ENCODE measurements at places on chromosomes 2 and 18.
A peak's percentile ranks its signal among the peaks of the same experiment; 100 is the strongest.

DNA sequence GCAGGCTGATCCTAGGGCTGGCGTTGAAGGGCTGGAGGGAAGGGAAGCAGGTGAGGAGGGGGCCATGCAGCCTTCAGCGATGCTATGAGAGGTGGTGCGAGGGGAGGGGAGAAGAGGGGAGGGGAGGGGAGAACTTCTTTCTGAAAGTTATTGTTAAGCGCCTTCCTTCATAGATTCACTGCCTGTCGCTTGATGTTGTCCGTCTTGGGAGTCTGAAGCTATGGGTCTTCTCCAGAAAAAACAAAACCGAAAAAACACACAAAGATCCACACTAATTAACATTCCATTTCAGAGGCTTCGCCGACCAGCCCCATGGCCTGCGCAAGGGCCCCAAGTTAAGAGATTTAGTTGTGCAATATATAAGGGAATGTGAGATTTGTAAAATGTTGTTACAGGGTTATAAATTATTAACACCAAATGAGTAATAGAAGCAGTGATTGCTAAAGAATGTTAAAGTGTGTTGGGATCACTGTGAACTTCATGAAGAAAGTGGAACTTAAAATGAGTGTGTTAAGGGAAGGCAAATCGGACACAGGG is 758 bp downstream of the CFAP221 start:
- no peak for DNase-seq

DNA sequence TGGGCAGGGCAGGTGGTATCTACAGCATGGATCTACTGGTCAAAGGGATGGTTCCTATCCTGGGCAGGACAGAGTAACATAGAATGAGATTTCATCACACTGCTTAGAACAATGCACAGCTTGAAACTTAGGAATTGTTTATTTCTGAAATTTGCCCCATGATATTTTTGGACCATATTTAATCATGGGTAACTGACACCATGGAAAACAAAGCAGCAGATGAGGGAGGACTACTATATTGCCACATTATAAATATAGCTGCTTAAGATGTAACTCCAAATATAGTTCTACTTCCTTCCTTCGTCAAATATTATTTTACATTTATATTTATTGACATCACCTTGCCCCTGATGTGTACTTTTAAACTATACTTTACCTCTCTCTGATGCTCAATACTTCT is 254.7 kb downstream of the PTPRM start:
- DNase-seq, result no peak

DNA sequence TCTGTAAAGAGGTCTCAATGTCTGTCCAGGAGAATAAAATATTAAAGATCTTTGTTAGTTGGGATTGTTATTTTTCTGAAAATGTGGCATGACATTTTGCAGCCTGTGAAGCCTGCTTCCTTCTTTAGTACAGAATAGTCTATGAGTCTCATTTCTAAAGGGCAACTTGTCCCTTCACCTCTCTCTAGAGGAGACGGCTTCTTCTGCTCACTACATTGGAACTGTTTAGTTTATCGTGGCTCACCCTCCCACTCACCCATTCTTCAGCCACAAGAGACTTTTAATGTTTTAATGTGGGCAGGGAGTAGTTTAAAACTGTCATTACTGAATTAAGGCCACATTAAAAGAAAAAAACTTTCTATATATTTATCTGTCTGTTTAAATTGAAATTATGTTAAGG is 161.0 kb downstream of the BARD1 start:
- DNase-seq, result no peak

GRCh38 chr2:3044587-3045317 is 332.9 kb downstream of the EIPR1 start:
- DNase-seq, result no peak

- peak; percentile 37 for DNase-seq
Observed at GRCh38 chr2:181077128-181077709, 96.8 kb downstream of the UBE2E3 start.

DNA sequence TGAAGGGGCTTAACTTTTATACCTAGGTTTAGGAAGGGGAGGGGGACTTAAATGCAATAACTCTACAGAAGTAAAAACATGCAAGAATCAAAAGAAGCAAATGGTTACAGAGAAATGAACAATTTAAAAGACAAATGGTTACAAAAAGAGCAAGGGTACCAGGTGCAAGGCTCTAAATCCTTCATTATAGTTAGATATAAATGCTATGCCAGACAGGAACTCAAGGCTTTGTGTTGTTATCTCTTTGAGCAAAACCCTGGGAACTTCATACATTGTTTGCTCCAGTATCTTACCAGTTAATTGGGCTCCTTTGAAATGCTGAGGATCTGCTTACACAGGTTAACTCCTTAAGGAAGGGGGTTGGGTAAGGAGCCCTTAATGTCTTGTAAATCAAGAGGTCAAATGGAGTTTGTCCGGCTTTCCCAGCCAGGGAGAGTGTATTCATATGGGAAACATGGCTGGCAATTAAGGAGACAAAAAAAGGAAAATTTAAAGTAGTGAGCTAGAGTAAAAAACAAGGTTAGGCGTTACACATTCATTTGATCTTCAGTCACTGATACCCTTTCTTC is 347.5 kb downstream of the CELF4 start:
- DNase-seq, result no peak

- DNase-seq, result no peak
Observed at GRCh38 chr2:2826621-2827020, 495.5 kb upstream of the MYT1L start.

DNA sequence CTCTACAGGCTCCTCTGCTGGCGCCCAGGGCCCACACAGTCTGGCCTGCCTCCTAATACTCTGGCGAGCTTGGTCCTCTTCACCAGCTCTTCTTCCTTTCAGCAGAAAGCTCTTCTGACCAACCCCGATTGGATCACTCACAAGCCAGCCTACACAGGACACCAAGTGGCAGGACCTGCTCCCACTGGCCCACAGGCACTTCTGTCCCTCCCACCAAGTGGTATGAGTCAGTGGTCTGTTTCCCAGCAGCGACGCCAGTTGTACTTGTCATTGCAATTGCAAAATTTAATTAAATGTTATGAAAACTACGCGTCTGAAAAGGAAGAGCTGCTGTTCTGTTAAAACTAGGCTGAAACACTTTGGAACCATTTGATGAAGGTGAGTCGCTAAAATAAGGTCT is 46.7 kb downstream of the NDUFA10 start:
- DNase-seq, result no peak

- no peak for DNase-seq
Observed at GRCh38 chr2:33363325-33364298, 112.8 kb upstream of the RASGRP3 start.

- no peak for DNase-seq
Observed at GRCh38 chr2:44671916-44672315, 269.6 kb upstream of the SIX3 start.

- DNase-seq, result no peak
Observed at GRCh38 chr2:4903656-4904348, 788.4 kb upstream of the SOX11 start.

GRCh38 chr2:108293850-108294249 is 5.2 kb downstream of the SULT1C2 start:
- DNase-seq, result no peak

- peak; percentile 78 for DNase-seq
Observed at GRCh38 chr2:216690853-216691741, 4.3 kb downstream of the IGFBP5 start.

DNA sequence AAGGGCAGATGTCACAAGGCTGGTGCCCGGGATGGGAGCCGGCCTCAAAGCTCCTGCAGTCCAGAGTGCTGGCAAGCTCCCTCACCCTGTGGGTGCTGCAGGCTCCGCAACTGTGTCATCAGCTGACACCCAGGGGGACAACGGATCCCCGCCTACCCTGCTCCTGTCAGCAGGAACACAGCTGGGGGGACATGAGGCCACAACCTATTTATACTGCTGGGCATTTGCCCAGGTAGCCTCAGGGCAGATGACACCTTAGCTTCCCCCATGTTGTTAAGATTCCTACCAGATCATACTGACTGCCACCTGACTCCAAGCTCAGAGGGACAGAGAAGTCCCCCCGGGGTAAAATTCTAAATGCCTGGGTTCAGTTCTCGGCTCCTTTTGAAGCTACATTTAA is 1.2 kb downstream of the ANKRD23 start:
- no peak for DNase-seq

GRCh38 chr2:98472132-98472650 is 27.5 kb downstream of the INPP4A start:
- no peak for DNase-seq

GRCh38 chr2:1707771-1708418 is 36.4 kb downstream of the PXDN start:
- DNase-seq, result no peak

GRCh38 chr18:42446195-42446594 is 491.2 kb downstream of the PIK3C3 start:
- no peak for DNase-seq

GRCh38 chr2:20803226-20803682 is 19.6 kb downstream of the LDAH start:
- no peak for DNase-seq

DNA sequence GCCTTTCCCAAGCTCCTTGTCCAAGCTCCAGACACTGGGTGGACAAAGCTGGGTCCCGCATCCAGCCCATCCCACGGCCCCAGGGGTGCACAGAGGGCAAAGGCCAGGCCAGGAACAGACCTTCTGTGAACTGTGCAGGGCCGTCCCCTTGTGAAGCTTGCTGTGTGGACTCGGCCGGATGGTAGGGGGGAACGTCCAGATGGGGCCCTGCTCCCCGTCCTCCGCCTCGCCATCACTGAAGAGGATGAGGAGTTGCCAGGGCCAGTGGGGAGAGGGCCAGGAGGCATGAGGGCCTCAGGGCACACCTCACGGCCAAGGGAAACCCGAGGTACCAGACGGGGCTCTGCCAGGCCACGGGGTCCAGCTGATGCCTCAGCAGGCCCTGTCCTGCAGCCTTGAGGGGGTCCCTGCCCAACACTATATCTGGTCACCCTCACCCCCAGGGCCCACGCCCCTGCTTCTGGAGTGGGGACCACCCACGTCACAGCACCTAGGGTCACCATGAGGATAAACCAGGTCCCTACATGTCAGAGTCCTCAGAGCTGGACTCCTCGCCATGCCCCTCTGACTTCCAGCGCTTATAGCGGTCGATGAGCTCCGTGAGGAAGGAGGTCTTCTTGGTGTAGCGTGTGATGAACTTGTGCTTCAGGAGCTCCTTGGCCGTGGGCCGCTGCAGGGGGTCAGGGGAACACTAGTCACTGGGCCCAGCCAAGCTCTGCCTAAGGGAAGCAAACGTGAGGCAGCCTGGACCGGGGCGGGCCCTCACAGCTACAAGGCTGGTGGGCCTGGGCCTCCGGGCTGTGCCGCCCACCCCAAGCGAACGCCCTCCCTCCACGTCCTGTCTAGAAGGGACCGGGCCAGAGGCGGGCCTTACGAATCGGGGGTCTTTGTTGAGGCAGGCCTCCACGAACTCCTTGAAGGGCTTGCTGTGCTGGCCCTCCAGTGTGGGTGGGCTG is 10.0 kb downstream of the STK25 start:
- no peak for DNase-seq

DNA sequence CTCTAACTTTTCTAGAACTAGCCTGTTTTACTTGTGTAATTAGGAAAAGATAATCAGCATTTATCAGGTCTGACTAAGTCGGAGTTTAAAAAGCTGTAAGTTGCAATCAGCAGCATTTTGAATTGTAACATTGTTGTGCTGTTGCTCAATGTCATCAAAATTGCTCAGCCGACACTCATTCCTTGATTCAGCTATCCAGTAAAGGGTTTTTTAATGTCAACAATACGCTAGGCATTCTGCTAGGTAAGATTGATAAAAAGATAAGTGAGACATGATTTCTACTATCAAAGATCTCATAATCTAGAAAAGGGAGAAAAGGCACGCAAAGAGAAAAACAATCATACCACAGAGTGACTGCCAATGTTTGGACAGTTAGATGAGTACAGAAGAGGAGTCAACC is 327.1 kb upstream of the CDH2 start:
- DNase-seq, result no peak

DNA sequence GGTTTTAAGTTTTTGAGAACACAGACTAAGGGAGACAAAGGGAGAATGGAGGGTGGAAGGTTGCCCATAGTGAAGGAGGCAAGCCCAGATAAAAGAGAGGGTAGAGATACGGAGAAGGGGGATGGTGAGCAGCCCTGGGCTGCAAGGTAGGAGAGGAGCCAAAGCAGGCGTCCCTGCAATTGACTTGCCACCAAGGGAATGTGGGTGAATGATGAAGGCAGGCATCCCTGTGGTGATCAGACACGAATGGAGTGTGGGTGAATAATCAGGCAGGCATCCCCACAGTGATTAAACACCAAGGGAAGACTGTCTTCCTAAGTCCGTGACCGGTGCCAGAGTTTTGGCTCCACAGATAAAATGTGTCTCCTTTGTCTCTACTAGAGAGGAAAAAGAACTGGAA is 16.5 kb upstream of the ALPK2 start:
- DNase-seq, result no peak

- no peak for DNase-seq
Observed at GRCh38 chr2:25454824-25455611, 113.3 kb upstream of the DNMT3A start.

DNA sequence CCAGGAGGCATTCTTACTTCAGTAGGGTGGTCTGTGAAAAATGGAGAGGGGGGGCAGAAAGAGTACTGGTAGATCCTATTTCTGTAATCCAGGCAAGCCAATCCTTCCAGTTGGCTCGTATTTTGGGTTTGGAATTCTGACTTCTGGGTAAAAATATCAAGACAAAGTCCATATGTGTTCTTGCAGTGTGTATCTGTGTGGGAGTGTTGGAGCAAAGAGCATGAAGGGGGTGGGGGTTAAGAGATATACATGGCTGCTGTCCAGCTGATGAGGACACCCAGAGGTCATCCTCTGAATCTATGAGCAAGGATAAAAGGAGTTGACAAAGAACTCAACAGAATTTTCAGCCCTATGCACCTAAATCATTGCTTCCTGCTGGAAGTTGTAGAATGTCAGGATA is 375.8 kb upstream of the PIK3C3 start:
- DNase-seq, result no peak

DNA sequence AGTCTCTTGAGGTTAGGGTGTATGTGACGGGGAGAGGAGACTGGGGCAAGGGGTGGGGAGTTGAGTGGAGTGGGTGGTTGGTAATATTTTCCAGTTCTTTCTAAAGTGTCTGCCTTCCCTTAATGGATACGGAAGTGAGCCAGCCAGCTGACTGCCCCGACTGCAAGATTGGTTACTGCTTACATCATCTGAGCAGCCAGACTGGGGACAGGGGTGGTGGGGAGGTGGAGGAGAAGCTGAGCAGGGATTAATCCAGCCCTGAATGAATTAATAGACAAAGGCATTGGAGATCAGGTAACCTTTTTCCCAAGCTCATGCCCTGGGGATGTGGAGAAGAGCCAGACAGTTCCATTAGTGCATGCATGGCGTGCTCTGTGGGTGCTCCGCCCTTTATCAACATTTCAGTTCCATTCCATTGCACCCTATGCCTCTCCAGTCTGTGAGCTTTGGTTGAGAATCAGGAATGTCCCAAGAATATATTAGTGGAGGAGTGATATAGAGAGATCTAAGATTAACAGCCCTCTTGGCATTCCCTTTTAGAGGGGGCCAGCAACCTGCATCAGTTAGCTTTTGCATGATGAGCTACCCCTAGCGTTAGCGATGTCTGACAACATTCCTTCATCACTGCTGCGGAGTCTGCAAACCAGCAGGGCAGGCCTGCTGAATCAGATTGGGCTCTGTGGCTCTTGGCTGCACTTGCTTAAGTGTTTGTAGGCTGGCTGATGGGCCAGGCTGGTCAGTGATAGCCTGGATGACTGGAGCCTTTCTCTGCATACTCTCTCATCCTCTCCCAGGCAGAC is 67.4 kb downstream of the TNP1 start:
- DNase-seq, result no peak
